ENCODE measurements at places on chromosomes 6 and 20.

GRCh38 chr20:44407402-44408184, 52.1 kb downstream of the HNF4A start:
- no peak for DNase-seq

DNA sequence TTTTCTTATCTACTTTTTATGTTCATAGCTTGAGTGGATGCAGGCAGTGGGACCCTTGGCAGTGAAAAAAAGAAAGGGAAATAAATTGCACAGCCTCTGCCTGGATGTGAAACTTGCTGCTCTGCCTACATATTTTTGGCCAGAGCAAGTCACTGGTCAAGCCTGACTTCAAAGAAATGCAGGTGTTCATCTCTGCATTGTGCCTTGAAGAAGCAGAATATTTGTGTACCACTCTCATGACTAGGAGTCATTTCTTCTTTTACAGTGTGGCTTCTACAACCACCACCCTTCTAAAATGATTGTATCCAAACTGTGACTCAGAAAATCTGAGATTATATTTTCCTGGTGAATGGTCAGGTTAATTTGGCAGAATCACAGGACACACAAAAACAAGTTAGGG, 2.5 kb upstream of the KATNA1 start:
- no peak for DNase-seq

- DNase-seq = no peak
Measured at GRCh38 chr20:1402149-1402548, 9.3 kb upstream of the FKBP1A start.

- no peak for DNase-seq
Measured at GRCh38 chr6:30823534-30823865, 60.8 kb upstream of the DDR1 start.

DNA sequence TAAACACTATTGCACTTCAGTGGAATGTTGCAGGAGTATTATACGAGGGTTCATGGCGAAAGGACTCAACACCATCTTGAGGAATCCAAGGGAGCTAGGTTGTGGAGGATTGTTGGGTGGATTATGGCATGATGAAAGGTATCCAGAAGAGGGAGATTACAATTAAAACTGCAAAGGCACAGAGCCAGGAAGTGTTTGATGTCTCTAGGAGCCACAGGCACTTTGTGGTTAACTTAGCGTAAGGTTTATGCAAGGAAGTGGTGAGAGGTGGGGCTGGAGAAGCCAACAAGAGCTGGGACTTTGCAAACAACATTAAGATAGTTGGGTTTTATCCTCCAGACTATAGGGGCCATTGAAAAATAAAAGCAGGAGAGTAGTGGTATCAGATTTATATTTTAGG, 86.6 kb upstream of the TPD52L1 start:
- DNase-seq = no peak

DNA sequence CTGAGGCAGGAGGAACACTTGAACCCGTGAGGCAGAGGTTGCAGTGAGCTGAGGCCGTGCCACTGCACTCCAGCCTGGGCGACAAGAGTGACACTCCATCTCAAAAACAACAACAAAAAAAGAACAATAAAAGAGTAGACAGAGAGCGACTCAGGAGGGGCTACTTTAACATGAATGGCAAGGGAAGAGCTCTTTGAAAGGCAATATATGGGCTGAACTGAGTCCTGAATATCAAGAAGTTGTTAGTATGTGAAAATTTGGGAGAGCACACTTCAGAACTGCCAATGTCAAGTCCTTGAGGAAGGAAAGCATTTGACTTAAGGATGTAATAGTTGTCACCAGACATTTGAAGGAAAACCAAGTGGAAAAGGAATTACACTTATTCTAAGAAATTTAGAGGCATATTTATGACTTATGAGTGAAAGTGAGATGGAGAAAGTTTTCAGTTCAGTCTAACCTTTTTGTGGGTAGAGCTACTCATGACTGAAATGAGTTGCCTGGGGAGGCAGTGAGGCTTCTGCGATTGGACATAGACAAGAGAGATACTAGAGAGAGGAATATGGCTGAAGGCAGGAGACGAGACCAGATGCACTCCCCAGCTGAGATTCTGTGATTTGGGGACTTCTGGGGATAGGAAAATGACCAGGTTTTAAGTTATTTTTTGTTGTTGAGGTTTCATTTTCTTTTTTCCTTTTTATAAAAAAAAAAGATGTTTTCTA, 48.6 kb upstream of the SLC16A10 start:
- DNase-seq = no peak

GRCh38 chr20:31595654-31596411, 9.3 kb upstream of the ID1 start:
- no peak for DNase-seq

- DNase-seq = no peak
Measured at GRCh38 chr20:42742926-42743325, 446.8 kb downstream of the PTPRT start.

DNA sequence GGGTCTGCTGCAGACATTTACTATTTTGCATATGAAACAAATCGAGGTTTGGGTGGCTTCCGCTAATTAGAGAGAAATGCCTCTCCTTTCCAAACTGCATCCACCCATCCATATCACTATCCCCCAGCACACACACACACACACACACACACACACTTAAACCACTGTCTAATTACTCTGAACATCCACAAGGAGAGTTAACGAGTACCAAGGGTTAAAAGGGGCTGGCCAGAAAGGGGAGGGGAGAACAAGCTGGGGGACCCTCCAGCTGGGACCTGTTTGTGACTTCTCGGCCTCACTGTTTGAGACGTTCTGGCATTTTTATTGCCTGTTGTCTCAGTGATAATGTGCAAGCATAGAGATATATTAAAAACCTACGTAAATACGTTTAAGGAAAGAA, 261.2 kb downstream of the FOXC1 start:
- no peak for DNase-seq

DNA sequence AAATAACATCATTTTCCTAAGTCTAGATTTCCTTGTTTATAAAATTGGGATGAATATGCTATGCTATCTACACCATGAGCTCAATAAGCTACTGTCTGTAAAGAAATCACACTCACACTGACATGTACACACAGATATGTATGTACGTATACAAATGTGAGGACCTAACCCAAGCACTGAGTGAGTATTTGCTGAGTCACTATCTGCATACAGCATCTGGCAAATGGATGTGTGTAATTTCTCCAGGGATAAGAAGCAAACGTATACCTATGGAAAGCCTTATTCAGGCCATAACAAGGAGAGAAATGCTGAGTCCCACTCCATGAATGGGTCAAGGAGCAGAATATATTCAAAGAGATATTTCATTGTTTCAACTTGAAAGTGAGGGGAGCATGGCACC, 153.9 kb downstream of the LPA start:
- DNase-seq = no peak

DNA sequence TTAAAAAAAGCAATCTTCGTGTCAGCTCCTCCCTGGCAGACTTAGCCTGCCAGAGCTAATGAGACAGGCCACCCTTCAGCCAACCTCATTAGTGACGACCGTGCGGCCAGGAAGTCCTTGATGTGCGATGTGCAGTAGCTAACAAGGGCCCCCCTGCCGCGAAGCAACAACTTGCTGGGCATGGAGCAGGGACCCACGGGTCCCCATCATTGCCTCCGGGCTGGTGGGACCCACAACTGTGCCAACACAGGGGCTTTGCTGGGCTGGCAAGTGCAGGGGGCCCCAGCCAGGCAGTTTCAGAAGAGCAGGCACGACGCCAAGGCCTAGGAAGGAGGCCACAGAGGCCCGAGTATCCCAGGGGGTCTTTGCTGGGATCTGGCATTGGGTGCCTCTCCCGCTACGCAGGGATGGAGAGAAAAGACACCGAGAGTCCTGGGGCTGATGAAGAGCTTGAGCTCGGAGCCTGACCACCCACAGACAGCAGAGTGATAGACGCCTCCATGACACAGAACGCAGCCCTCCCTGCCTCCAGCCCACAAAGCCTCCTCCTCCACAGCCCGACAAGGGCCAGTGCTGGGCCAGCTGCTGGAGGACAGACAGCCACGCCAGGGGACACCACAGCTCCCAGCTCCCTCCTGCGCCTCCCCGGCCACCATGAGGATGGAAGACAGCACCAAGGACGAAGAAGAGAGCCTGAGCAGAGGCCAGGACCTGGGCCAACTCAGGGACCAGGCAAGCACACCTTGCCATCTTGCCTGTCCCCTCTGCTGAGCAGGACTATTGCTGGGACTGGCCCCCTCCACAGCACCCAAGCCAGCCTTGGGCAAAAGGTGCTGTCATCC, 96.6 kb downstream of the YTHDF1 start:
- DNase-seq = no peak

- no peak for DNase-seq
Measured at GRCh38 chr20:15596220-15596890, 976.9 kb downstream of the KIF16B start.

- no peak for DNase-seq
Measured at GRCh38 chr20:4813076-4813862, 91.6 kb downstream of the PRND start.

- no peak for DNase-seq
Measured at GRCh38 chr6:167643716-167644115, 183.0 kb upstream of the AFDN start.

- no peak for DNase-seq
Measured at GRCh38 chr6:26105842-26106241, 18.6 kb downstream of the HFE start.

- no peak for DNase-seq
Measured at GRCh38 chr6:105346052-105346451, 56.8 kb downstream of the PREP start.

- no peak for DNase-seq
Measured at GRCh38 chr6:128508588-128509296, 11.7 kb downstream of the PTPRK start.

GRCh38 chr6:27248783-27249182, 1.3 kb downstream of the PRSS16 start:
- DNase-seq = no peak

DNA sequence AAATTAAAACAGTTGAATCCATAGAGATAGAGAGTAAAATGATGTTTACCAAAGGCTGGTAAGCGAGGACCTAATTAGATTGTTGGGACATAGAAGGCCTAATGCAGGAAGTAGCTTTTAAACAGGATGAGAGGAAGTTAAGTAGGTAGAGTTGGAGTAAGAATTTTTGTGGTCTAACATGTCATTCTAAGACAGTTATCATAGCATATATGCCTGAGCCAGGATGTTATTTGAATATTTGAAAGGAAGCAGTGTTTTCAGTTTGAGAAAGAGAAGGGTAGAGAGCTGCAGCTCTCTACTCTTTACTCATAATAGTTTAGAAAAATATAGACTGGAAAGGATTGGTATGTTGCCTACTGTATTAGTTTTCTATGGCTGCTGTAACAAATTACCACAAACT, 121.6 kb downstream of the MEI4 start:
- DNase-seq = no peak

DNA sequence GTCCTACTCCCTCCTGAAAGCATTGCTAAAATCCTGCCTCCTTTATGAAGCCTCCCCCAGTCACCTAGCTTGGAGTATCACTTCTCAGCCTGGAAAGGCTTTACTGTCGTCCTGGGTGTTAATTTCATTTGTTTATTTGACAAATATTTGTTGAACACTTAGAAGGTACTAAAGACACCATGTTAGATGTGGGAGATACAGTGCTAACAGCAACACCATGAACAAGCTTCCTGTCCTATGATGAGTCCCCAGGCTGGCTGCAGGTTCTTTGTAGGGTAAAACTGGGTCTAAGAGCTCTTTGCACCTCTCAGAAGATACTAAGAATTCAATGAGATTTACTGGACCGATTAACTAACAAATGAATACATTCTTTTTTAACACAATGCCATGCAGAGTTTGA, 109.2 kb upstream of the TMEM170B start:
- no peak for DNase-seq

DNA sequence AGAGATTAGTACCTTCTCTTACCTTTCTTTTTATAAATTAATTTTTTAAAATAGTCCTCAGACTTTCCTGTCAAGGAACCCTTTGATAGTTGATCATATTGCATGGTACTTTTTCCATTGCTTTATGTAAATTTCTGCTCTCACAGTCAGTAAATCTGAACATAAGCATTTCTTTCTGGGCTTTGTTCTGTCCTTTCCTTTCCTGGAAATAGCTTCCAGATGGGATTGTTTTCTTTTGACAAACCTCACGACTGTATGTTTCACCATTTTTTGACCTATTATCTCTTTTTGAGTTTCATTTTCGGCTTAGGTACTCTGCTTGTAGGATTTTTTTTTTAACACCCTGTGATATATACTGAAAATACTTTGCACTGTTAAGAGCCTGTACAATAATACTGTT, 32.6 kb downstream of the UTRN start:
- DNase-seq = no peak

GRCh38 chr6:165135889-165136288, 173.5 kb downstream of the C6orf118 start:
- no peak for DNase-seq

GRCh38 chr20:47758517-47759450, 26.5 kb downstream of the SULF2 start:
- no peak for DNase-seq

GRCh38 chr6:29558439-29559079, 973 bp downstream of the UBD start:
- no peak for DNase-seq

- DNase-seq = no peak
Measured at GRCh38 chr20:42359617-42360016, 741.4 kb upstream of the CHD6 start.

DNA sequence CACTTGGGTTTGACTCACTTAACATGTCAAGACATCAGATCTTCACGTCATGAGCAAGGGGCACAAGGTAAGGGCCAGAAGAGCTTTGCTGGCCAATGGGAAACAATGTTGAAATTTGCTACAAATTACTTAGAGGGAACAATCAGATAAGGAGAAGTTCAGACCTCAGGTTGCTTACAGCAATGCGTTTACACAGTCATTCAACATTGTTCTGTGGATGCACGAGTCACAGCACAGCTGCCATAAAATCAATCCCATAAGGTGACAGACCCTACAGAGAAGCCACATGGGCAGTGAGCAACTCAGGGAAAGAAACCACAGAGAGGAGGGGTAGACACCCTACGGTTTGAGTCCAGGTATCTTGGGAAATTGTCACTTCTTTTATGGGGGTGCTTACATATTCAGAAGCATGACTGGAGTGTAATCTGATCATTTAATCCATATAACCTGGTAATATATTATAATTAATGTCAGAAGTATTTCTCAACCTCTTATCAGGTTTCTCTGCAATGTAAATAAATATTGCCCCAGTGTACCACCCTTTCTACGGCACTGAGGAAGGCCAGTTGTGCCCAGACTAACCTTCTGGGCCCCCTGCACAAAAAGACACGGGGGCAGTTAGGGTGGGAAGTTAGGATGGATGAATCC, 2.3 kb upstream of the SLC22A2 start:
- no peak for DNase-seq

DNA sequence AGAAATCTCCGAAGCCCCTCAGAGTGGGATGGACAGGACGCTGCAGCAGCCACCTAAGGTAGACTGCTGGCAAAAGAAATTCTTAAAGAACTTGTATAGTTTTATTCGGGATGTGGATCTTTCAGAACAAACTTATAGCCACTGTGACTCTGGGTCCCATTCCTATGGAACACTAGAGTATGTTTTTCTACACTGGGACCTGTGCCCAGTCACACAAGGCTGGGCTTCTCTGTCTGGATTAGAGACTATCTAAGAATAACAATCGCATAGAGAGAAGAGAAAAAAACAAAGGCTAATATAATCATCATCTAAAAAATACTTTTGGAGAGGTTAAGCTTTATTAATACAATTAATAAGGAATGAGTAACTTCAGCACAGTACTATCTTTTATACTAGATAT, 28.9 kb downstream of the RMND1 start:
- DNase-seq = no peak

- DNase-seq = no peak
Measured at GRCh38 chr6:130742131-130742681, 85.0 kb upstream of the SMLR1 start.

- no peak for DNase-seq
Measured at GRCh38 chr20:10368702-10369041, 65.3 kb downstream of the MKKS start.

All from NCI-H2081 (cell line).